KBM-7 (cell line): ENCODE measurements at places on chromosomes 7 and 10.

DNA sequence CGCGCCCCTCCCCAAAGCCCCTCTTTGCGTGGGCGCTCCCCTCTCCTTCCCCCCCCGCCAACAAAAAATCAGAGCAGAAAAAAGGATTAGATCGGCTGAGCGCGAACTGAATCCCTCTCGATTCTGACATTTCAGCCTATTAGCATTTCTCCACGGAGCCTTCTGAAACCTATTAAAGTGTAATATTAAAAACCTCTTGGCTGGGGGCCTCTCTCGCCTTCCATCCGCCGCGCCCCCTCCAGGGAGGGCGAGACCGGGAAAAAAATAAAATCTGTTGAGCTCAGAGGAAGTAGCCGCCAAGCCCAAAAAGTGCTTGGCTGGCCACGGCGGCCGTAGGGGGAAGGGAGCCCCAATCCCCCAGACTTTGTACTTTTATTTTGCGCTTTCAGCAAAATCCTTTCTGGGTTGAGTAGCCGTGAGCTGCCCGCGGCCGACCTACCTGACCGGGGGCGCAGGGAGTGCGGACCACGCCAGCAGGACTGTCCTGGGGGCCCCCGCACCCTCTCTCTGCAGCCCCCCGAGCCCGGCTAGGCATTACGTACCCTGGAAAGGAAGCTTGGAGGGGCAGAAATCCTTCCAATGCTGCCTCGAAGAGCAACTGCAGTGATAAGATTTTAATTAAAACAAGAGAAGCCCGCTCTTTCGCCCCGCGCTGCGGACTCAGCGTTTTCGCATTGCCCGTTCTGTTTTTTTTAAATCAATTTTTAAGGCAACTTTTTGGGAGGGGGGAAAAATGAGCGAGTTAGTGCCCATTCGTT, 1.3 kb upstream of the TNRC18 start:
- peak; percentile 74 for DNase-seq

GRCh38 chr7:131111081-131111576, 216.5 kb upstream of the MKLN1 start:
- peak; percentile 81 for DNase-seq

- DNase-seq, result no peak
These were observed 66.1 kb downstream of the GRID1 start for GRCh38 chr10:86300399-86300925.

DNA sequence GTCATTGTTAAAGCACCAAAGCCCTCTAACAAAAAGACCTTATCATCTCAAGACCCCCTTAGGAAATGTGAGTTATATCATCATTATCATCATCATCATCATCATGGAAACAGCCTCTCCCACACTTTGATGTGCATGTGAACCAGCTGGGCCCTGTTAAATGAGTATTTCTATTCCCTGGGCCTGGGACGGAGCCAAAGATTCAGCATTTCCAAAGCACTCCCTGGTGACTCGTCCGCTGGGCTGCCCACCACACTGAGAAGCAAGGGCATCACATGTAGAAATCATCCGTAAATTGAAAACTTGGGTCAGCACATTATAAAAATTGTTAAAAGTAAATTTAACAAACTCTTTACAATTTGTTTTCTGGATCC, 88.6 kb downstream of the PTPRN2 start:
- DNase-seq, result no peak

- DNase-seq, result no peak
These were observed 134.4 kb upstream of the SAMD8 start for GRCh38 chr10:74977072-74977471.

- no peak for DNase-seq
These were observed 462.0 kb downstream of the GRM8 start for GRCh38 chr7:126790763-126791162.
